NCI-H1436 (cell line): ENCODE measurements at places on chromosomes 7 and 10.

- DNase-seq: no peak
Measured at GRCh38 chr10:69885379-69886013, 83.8 kb downstream of the COL13A1 start.

DNA sequence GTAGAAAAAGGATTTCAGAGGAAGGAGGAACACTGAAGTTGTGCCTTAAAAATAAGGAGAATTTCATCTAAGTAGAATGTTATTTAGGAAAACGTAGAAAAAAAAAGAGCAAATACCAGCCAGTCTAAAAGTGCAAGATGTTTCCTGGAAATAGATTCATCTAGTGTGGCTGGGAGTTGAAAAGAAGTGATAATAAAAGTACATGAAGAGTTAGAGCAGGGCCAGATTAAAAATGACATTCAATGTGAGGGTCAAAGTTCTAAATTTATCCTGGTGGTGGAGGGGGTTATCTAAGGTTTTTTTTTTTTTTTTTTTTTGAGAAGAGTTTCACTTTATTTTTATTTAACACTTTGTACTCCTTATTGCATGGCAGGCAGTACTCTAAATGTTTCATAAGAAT, 289.3 kb downstream of the MDFIC start:
- no peak for DNase-seq

GRCh38 chr7:64574540-64575099, 11.7 kb upstream of the ZNF680 start:
- DNase-seq: no peak

DNA sequence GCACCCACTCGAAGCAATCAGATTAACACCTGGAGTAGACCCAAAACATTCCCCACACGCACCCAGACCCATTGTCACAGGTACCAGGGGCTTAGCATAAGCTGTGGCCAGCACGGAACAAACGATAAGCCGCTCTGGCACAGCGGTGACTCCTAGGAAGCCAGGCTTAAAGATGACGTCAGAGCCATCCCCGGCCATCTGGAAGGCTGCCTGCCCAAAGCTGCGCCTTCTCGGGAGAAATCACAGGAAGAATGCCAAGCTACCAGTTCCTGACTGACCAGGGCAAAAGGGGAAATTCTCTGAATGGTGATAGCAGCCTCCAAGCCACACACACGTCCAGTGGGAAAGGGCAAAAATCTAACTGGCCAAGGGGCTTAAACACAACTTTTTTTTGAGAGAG, 13.0 kb upstream of the WIPI2 start:
- DNase-seq: peak; percentile 18

- no peak for DNase-seq
Measured at GRCh38 chr10:36066102-36066501, 424.0 kb upstream of the FZD8 start.

DNA sequence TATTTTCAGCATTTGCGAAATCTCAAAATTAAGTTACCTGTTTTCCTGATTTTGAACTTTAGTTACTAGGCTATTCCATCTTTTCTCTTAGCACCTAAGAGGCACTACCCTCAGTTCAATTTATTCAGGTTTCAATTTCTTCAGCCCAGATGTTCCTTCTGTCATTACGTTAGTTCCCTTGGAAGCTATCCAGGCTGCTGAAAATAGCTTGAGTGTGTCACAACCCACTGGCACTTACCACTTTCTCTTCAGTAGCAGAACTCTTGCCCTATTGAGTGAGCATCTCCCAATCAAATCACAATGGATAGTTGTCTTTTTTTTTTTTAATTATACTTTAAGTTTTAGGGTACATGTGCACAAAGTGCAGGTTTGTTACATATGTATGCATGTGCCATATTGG, 332.7 kb upstream of the LRGUK start:
- DNase-seq: no peak

- no peak for DNase-seq
Measured at GRCh38 chr7:100556541-100556940, 17.2 kb downstream of the SAP25 start.

DNA sequence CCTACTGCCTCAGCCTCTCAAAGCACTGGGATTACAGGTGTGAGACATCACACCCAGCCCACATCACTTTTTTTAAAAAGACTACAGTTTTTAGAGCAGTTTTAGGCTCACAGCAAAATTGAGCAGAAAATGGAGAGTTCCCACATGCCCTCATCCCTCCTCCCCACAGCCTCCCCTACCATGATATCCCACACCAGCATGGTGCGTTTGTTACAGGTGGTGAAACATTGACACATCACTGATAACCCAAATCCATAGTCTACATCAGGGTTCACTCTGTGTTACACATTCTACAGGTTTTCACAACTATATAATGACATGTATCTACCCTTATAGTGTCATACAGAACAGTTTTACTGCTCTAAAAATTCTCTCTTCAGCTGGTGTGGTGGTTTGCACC, 24.3 kb upstream of the TOMM7 start:
- DNase-seq: no peak

DNA sequence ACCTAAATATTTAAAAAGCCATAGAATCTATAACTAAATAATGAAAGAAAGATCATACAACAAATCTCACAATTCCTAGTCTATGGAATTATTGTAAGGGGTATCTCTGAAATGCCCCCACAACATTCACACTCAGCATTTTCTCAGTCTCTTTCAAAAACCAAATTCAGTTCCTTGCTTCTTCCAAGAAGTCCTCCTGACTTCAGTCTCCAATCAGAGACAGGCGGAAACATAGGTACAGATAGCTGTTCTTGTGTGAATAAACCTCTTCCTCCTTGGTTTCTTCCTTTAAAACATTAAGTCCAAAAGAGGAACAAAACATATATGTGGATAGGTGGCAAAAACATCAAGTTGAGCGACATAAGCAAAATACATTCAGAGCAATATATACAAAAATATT, 13.9 kb upstream of the FBXW4 start:
- no peak for DNase-seq

GRCh38 chr10:85547460-85548023, 819.1 kb downstream of the GRID1 start:
- no peak for DNase-seq

GRCh38 chr7:107291434-107291833, 122.6 kb downstream of the HBP1 start:
- no peak for DNase-seq

GRCh38 chr7:36260481-36260880, 107.4 kb downstream of the EEPD1 start:
- DNase-seq: no peak

DNA sequence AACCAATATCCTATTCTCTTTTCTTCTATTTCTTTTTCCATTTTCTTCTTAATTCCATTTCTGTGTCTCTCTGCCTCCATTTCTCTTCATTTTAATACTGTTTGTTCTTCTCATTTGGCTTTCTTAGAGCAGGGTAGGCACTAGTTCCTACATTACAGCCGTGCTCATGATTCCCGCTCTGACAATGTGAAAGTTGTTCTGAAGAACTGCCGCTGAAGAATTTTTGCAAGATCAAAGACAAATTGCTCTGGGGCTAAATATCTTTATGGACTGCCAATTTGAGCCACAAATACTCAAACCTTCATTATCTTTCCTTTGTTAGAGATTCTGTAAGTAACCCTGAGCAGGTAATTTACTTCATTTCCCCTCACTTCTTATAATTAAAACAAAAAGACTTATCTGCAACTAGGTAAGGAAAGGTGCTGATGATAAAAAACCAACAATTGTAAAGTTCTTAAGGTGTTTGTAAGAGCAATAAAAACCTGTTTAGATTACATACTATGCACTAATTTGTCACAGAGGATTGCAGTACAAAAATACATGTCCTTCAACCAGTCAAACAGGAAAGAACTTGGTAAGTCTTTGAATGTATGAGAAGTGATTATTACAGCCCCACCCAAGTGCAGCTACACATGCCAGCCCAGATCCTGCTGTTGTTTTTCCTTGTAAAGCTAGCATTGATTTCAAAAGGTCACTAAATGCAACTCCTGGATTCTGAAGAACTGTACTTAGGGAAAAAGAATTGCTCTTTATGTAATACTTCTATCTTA, 127.5 kb downstream of the COL28A1 start:
- no peak for DNase-seq
